Adipocyte (in vitro differentiated cells): ENCODE measurements at places on chromosomes 6 and 20.

DNA sequence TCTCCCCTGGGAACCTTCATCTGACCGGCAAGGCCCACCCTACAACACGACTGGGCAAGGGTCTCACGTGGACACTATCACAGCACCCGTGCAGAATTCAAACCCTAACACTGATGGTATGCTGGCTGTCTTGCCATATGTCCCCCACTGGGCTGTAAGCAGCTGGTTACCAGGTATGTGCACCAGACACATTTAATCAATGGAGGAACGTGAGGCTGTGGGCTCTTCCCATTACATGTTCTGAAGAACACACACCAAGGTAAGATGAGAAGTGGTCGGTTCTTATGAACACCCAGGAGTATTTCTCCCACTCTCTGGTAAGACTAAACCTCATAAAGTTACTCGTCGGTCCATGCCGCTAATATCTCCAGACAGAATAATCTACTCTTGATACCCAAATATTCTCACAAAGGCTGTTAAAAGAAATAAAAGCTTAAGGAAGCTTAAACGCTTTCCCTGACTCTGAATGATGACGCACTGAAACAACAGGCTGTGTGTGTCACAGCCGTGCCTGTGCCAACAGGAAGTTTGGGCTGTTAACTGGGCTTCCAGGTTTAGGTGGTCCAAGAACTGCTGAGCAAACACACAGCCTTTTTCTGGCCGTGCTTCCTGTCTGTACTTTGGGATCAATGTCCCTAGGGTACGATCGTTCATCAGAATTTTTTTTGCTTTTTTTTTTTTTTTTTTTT, 75.3 kb downstream of the SLC23A2 start:
- DNase-seq: peak; percentile 36

DNA sequence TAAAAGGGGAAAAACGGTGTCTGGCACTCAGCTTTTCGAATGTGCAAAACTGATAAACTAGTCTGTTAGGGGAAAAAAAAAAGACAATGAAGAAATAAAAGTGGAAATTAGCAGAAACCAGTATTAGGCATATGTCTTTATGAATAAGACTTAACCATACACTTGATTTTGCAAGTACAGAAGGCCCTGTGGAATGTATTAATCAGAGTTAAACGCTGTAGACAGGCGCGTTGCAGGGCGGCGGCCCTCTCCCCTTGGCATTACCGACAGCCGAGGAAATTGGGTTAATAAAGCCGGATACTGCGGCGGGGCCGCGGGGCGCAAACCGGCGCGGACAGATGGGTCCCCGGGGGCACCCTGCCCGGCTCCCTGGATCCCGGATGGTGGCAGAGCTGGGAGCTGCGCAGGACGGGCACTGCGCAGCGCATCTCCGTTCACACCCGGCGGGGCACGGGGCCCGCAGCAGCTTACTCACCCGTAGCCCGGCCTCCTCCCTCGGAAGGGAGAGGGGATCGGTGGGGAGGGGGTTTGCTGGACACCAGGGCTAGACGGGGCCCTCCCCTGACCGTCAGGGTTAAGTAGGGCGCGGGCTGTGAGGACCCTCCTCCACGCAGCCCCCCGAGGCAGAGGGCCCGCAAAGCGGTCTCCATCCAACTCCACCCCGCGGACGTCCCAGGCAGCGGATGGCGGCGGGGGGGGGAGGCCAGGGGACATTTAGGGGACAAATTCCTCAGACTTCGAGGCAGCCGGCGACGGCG, 2.0 kb downstream of the BHLHE23 start:
- DNase-seq: no peak

DNA sequence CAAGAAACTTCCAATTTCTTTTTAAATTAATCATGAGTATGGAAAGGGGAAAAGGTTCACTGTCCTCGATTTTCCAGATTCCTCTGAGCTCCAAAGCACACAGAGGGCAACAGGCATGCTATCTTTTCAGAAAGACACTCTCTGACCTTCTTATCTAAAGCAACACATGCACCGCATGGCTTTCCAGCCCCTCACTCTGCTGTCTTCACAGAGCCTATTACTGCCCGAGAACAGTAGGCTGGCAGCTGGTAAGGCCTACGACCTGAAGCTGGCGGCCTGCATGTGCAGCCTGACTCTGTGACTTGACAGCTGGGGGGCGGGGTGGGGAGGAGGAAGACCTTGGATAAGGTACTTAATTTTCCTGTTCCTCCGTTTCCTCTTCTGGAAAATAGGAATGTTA, 86.3 kb downstream of the ELOVL4 start:
- DNase-seq: no peak

GRCh38 chr6:37695857-37696219, 1.8 kb downstream of the MDGA1 start:
- DNase-seq: peak; percentile 42

DNA sequence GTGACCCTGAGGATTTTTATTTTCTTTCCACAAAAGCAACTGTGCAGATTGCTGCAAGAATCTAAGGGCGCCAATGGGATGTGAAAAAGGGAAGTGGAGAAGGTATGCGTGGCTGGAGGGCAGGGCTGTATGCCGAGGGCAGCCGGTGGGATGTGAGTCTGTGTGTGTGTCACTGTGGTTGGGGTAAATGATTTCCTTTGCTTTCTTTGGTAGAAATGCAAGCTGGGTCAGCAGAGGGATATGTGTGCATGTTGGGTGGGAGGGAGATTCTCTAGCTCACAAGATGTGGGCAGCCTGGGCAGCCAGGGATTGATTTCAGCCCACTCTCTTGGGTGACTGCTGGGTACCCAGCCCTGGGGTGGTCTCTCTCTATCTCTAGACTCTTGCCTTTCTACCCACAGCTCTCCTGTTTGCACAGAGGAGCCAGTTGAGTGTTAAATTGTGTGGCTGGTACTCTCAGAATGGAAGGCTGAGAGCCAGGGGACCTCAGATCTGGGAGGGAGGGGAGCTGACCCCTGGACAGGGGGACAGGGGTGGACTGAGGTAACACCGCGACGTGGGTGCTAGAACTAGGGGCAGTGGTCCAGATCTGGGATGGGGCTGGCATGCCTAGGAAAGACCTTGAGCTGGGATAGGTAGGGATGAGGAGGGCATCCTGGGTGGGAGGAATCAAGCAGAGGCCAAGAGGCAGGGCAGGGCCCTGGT, 136.8 kb upstream of the RNF24 start:
- peak; percentile 27 for DNase-seq

DNA sequence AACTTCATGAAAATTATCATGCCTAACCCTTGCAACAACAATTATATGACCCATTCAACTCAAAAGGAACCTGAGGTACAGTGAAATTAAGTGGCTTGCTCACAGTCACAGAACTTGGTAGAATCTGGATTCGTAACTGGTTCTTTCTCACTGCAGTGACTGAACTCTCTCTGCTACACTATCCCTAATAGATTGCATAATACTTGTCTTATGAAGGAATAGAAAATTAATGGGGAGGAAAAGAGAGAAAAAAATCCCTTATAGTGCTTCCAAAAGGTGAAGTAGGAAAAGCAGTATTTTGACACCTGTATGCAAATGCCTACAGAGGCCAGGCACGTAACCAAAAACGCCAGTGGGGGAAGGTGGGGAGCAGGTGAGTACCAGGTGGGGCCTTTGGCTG, 186.6 kb downstream of the LY86 start:
- DNase-seq: no peak

GRCh38 chr6:103124471-103124870, 1731.0 kb downstream of the GRIK2 start:
- no peak for DNase-seq

- no peak for DNase-seq
Observed at GRCh38 chr20:48725555-48725991, 102.2 kb downstream of the PREX1 start.

DNA sequence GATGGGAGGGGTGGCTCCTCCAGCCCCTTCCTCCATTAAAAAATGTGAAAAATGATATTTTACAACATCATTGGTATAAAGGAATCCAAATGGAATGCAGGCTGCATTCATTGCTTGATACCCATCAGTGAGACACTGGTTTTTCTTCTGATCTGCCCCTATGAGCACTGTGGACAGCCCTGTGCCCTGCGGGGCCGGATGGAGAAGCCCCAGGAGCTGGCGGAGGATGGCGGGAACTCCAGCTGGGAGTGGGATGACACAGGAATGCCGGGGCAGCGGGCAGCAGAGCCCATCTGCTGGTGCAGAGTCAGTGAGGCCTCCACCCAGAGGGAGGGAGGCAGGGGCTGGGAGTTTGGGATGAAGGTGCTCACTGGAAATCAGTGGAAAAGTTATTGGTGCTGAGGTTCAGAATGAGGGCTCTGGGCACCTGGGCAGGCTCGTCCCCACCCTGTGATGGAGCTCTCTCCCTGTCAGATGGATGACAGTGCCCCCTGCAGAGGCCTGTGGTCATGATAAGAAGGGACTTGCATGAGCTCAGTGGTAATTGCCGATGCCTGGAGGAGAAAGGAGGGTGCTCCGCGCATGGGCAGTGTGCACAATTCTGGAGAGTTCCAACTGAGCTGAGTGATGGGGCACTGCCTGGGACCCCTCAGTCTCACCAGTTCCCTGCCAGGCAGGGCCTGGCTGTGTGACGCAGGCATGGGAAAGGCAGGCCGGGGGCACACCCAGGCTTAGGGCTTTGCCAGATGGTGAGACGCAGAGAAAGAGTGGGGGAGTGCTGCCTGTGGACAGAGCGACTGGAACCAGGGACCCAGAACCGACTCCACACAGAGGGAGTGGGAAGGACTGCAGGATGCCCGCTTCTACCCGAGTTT, 23.2 kb downstream of the CTCFL start:
- peak; percentile 44 for DNase-seq
